ENCODE measurements at places on chromosomes 7 and 10.

GRCh38 chr10:124035928-124036558 lies 57.4 kb downstream of the CHST15 start:
- DNase-seq = no peak

- DNase-seq = no peak
These were observed 1.3 kb downstream of the NAMPT start for GRCh38 chr7:106283501-106283830.

- DNase-seq = no peak
These were observed 61.1 kb upstream of the PDCD4 start for GRCh38 chr10:110810625-110811024.

DNA sequence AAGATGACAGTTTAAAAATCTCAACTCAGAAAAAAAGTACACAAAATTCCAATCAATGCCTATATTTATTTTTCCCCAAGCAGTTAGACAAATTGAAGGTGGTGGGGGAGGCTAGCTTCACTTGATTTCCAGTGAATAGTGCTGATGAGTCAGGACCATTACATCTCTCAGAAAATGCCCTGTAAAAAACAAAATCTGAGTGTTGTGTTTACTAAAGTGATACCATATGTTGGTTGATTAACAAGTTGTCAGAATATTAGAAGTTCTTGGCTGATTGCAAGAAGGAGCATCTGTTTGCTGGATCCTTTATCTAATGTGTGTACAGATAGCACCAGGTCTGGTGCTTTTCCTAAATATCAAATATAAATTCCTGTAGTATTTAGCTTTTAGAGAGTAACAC lies 31.3 kb upstream of the KIAA1217 start:
- DNase-seq = no peak

GRCh38 chr10:110918269-110918642 lies 724 bp downstream of the BBIP1 start:
- peak; percentile 71 for DNase-seq

GRCh38 chr10:5559642-5560141 lies 34.9 kb downstream of the CALML3 start:
- no peak for DNase-seq

DNA sequence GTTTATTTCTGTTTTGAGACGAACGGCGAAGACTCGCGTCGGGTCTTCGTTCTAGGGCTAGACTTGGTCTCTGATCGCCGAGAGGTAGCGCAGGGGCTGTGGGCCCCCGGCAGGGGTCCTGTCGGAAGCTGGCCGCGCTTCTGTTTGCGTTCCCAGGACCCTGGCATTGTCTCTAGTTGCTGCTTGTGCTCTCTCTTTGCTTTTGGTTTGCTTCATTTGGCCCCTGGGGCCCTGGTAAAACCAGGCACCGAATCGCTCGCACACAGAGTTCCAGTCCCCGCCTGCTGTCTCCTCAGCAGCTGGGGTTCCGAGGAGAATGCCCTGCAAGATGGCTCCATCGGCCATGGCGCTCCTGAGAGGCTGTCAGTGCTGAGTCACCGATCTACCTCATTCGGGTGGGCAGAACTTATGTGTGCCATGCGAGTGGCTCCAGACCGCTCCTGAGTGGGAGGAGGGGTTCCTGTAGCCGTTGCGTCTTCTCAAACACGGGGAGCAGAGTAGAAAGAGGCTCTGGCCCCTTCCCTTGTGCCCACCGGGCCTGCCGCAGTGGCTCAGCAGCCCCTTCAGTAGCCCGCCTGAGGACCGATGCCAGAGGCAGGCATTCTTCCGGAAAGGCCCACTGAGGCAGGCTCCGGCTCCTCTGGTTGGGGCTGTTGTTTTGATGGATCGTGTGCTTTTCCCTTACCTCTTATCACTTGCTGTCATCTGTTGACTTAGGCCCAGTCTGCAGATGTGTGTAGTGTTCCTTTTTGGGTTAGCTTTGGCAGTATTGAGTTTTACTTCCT lies 826 bp downstream of the CHPF2 start:
- DNase-seq = peak; percentile 49

- DNase-seq = no peak
These were observed 296.8 kb upstream of the CACNA2D1 start for GRCh38 chr7:82740246-82740848.

- DNase-seq = no peak
These were observed 41.6 kb upstream of the FAM20C start for GRCh38 chr7:150811-151221.

- no peak for DNase-seq
These were observed 78.8 kb downstream of the HIF1AN start for GRCh38 chr10:100614429-100615095.

- no peak for DNase-seq
These were observed 186.9 kb downstream of the SND1 start for GRCh38 chr7:127838816-127839415.

GRCh38 chr7:74525881-74526280 lies 72.2 kb downstream of the GTF2IRD1 start:
- DNase-seq = no peak

DNA sequence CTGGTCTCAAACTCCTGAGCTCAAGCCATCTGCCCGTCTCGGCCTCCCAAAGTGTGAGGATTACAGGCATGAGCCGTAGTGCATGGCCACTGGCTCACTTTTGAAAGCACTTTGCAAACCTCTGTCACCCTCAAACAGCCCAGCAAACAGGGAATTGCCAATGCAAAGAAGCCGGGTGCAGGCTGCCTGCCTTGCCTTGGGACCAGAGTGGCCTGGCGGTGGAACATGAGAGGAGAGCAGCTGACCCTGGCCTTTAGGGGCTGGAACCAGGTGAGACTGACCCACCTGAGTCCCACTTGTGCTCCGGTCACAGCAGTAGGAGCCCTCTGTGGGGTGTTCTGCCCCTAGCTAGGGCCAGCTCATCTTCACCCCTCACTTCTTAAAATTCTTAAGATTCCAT lies 237.1 kb upstream of the GALNT17 start:
- no peak for DNase-seq

GRCh38 chr7:80736371-80737125 lies 98.1 kb downstream of the CD36 start:
- no peak for DNase-seq

- no peak for DNase-seq
These were observed 466.0 kb downstream of the KIF20B start for GRCh38 chr10:90167174-90168064.

DNA sequence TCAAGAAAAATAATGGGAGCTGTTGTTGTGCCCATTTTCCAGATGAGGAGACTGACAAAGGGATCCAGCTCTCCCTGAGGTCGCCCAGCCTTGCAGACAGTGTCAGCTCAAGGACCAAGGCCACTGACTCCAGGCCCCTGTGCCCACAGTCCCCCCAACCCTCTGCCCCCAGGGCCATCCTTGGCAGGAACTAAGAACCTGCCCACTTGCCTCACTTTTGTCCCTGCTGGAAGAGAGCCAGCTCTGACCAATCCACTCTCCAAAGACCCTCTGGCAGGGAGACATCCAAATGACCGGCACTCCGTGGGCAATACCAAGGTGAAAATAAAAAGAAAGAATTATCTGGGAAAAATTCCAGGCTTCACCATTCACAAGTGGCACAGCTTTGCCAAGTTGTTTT lies 101.3 kb downstream of the TCERG1L start:
- DNase-seq = no peak

- no peak for DNase-seq
These were observed 531.8 kb downstream of the KCNMA1 start for GRCh38 chr10:77105761-77106221.

GRCh38 chr7:114426382-114426781 lies 11.8 kb downstream of the FOXP2 start:
- no peak for DNase-seq

Data from stimulated activated CD8-positive, alpha-beta memory T cell treated with anti-CD3 and anti-CD28 coated beads, Interleukin-15, amount 100 ng/mL, for 1 hour (primary cell).